ENCODE measurements at places on chromosomes 16 and 17.

GRCh38 chr16:1089822-1090619 is 6.0 kb downstream of the C1QTNF8 start:
- no peak for DNase-seq

- DNase-seq: no peak
Observed at GRCh38 chr17:59365383-59365981, 34.0 kb downstream of the YPEL2 start.

GRCh38 chr16:68406458-68407152 is 41.7 kb downstream of the SMPD3 start:
- no peak for DNase-seq

GRCh38 chr16:12087901-12088421 is 111.4 kb downstream of the SNX29 start:
- no peak for DNase-seq

DNA sequence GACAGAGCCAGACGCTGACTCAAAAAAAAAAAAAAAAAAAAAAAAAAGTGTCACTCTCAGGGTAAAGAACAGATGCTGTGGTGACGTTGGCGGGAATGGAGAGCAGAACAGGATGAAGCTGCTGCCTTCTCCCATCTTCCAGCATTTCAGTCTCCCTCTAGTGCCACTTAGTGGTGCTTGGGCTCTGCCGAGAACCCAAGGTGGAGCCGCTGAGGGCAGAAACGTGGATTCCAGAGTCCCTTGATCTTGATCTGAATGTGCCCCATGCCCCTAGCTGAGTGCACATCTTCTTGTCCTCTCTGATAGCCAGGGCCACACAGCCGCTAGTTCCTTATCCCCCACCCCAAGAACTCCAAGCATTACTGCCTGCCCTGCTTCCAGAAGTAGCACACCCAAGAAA is 43.2 kb upstream of the FA2H start:
- DNase-seq: no peak

GRCh38 chr16:78673884-78674283 is 574.4 kb downstream of the WWOX start:
- DNase-seq: no peak

DNA sequence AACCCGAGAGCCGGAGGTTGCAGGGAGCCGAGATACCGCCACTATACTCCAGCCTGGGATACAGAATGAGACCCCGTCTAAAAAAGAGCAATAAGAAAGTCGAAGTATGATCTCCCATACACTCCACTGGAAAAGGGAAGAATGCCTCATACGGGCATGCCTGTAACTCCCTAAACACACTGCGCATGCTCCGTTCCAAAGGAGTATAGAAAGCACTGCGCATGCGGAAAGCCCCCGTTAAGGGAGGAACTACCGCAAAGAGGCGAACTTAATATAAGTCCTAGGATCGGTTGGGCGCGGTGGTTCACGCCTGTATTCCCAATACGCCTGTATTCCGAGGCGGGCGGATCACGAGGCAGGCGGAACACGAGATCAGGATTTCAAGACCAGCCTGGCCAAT is 313.1 kb upstream of the ERCC4 start:
- DNase-seq: no peak
